ENCODE measurements at places on chromosomes 11 and 22.

DNA sequence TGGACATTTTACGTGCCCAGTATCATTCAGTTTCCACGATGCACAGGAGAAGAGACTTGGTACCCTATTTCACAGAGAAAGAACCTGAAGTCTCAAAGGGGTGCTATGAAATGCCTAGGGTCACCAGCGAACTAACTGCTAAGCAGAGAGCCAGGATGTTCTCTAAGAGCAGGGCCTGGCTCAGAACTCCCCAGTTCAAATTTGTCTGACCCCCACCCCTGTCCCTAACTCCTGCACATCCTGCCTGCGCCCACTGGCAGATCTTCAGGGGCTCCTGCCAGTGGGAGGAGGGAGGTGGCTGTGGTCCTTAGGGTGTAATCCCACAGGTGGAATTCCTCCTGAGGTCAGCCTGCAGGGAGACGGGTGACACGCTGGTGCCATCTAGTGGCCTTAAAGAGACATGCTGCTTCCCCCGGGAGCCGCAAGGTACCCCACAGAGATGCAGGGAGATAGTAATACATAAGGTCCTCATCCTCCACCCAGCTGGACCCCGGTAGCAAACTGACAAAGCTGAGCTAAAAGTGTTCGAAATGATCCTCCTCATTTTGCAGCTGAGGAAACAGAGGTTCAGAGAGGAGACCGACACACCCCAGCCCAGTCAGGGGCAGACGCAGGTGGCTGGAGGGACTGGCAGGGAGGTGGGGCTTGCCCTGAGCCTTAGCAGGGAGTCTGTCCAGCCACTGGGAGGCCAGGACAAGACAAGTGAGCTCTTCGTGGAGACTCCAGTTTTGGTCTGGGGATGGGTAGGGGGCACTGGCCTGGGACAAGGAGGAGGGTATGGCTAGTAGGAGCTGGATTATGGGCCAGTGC lies 34.1 kb downstream of the MB start:
- peak; percentile 63 for DNase-seq

GRCh38 chr11:70555078-70555477 lies 156.7 kb downstream of the CTTN start:
- DNase-seq = no peak

DNA sequence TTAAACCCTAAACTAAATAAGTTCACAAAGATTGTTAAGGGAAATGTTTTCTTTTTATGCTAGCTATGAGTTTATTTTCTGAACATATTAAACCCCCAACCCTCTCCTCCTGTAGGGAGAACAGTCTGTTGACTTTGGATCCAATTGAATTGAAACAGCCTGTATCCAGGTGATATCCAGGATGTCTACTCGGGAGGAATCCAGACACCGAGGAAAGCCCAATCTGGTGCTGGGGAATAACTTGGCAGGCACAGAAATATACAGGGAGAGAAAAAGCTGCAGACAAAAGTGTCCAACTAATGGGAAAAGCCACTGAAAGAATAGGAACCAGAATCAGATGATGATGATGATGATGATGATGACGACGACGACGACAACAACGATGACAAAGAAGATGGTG lies 93.9 kb upstream of the API5 start:
- DNase-seq = no peak

GRCh38 chr22:46070803-46071450 lies 79.4 kb upstream of the PPARA start:
- DNase-seq = peak; percentile 57

GRCh38 chr11:66789097-66789890 lies 53.9 kb upstream of the RCE1 start:
- DNase-seq = no peak

DNA sequence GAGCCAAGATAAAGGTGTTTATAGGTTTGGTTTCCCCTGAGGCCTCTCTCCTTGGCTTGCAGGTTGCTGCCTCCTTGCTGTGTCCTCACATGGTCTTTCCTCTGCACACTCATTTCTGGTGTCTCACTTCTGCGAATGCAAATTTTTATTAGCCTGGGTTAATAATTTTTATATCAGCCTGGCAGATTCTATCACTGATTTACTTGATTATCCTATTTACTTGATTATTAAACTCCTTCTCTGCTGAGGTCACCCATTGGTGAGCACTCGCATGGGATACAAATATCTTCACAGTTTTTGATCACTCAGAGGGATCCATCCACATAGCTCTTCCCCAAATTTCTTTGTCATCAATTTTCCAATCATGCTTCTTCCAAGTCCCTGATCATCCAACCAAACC lies 90.9 kb upstream of the IGLL5 start:
- DNase-seq = no peak
